ENCODE measurements at places on chromosomes 6 and 20.

- DNase-seq, result no peak
Measured at GRCh38 chr6:30006170-30007131, 54.6 kb upstream of the POLR1H start.

DNA sequence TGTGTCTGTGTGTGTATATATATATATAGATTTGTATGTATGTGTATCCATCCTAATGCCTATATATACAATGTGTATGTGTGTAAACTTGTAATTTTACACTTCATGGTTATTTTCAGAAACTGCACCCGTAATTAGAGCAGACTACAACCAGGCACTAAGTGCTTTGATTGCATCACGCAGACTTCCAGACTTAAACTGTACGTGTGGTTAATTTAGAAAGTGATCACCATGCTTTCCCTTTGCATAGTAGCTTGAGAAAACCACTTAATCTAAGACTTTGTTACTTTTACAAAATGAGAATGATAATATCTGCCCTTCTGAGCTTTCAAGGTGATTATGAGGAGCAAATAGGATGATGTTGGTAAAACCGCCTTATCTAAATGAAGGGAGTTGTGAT, 50.1 kb upstream of the E2F3 start:
- DNase-seq, result no peak

DNA sequence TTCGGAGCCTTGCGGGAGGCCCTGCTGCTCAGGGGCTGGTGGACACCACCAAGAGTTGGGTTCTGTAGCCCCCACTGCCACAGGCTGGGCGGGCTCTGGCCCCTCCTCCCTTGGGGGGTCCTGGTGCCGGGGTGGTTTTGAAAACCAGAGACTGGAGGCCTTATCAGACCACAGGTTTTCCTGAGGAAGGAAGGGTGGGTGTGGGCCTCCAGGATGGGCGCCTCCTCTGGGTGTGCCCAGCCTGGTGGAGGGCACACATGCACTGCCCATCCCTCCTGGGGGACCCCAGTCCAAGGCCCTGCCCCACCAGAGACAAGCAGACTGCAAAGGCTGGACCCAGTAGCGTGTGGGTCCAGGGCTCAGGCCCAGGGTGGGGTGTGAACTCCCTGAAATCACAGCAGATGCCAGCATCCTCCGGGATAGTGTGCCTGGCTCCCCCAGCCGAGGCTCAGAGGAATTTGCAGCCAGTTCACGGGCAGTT, 13.5 kb upstream of the ZBTB46 start:
- DNase-seq, result no peak

DNA sequence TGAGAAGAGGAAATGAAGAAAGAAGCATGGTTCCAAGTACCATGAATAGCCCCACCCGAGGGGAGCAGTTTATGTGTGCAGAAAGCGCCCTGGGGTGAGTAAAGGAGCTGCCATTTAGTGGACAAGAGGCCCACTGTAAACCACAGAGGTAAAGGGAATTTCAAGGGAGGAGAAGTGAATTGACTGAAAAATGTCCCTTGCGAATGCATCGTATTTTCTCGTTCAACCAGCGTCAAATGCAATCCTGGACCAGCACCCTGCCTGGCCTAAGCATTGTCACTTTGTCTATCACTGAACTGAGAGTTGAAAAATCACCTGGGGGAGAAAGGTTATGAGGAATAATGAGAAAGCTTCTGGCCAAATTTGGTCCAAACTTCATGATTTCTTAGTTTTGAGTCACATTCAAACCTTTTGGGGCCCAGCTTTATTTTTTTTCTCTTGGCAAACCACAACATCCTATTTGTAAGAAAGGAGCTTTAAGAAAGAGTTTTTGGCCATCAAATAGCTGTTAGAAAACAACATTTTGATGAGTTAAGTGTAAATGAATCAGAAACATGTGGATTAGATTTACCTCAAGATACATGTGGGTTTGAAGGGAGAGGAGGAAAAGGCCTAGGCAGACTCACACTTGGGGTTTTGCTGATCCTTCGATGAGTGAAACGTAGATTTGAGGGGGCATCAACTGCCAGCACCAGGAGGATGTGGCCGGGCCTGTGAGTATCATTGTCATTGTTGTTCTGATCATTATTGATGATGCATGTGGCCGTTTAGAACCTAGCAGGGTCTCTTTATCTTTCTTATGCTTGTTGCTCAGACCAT, 214.0 kb downstream of the CLIC5 start:
- no peak for DNase-seq

DNA sequence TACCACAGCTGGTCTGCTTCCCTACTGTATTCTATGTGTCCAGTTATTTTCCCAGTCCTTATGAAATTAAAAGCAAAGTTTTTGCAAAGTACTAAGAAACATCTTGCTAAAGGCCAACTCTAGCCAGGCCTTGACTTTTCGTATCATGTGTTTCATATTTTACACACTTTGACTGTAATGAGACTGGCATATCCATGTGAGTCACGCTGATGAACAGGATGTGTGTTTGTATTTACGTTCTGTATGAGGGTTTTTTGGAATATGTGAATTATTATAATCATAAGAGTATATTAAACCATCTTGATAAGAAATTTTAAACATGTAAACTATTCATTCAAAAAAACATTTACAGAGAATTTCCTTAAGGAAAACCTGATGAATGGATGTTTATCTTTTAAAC, 59.7 kb downstream of the EYA4 start:
- DNase-seq, result no peak

- no peak for DNase-seq
Measured at GRCh38 chr6:109389650-109390274, 7.5 kb upstream of the CD164 start.

DNA sequence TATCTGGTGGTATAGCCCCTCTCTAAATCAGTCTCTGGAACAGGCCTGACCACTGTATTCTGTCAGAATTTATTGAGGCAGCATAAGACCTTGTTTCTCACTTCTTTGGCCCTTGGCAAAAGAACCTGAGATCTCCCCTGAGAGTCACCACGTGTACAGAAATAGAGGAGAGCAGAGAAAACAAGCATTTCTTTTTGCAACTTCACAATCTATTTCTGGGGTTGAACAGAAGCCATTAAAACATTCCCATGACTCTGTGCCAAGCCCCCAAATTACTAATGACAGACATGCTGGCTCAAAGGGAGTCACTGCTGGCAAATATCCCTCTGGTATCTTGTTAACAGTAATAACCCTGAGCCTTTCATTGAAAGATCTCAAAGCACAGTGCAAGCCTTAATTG, 395.3 kb downstream of the MAFB start:
- no peak for DNase-seq

GRCh38 chr6:10315658-10316372, 99.1 kb downstream of the TFAP2A start:
- DNase-seq, result no peak

- no peak for DNase-seq
Measured at GRCh38 chr20:43972051-43972450, 57.4 kb downstream of the TOX2 start.

DNA sequence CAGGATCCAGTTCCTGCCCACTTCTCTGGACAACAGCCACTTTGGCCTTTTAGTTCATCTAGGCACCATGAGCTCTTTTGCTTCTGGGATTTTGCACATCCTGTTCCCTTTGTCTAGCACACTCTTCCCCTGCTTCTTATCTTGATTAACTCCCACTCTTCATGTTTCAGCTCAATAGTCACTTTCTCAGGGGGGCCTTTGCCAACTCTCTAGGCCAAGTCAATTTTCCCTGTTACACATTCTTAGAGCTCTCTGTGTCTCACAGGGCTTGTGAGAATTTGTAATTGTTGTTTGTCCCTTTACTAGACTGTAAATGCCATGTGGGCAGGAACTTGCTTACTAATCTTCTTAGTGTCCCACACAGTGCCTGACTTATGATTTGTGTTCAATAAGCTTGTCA, 58.1 kb upstream of the EPB41L1 start:
- DNase-seq, result no peak

DNA sequence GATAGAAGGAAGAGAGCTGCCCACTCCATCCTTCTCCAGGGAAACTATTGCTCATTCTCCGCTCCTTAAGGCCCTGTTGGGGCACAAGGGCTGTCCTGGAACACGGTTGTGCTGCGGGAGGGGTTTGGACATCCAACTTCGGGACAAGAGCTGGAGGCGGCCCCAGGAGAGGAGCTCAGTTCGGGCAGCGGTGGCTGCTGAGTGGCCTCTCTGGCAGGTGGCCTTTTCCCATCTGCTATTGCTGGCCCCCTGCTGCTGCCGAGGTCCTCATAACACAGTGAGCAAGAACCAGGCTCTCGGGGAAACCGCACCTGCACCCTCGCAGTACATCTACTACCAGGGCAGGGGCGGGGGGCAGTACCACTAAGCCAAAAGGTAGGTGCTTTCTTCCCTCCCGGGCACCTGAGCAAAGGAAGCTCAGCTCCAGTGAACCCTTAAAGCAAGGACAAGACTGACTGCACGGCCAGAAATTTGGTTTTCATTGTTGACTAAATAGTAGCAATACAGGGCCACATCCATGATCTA, 63.7 kb downstream of the PSMG4 start:
- DNase-seq, result no peak

GRCh38 chr20:37903317-37904007, 535 bp downstream of the VSTM2L start:
- no peak for DNase-seq

DNA sequence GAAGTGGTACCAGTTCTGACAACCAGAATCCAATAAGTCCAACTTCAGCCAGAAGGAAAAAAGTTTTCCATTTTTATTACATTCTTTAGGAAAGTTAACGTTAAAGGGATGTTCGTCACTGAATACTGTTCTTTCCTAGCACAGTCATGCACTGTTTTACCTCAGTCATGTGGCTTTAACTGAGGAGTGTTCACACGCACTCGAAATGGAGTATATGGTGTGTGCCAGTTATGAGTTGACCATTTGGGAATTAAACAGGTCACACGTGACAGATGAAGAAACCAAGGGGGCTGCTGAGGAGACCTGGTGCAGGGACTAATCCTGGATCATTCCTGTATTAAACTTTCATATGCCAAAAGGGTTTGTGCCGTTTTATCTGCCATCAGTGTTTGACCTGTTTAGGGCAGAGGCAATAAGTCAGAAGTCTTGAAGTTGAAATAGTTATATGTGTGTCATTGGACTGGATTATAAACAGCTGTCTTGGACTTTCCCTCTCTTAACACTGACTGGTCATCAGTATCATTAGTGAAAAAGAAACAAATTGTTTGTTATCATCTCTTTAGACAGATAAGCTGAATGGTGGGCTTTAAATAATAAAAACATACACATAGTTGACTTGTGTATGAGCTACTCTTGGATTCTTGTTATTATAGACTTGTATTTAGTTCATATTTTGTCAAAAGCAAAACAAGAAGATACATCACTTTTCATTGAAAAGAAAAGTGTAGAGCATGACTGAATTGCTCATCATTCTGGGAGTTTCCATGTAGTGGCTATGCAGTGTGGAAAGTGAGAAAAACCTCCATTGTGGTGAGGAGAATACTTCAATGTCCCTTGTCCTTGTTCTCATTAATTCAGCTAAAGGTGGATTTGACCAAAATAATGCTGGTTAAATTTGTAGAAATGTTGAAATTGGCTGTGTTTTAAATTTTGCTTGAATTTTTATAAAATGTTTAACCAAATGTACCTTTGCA, 123.5 kb upstream of the SAMD5 start:
- no peak for DNase-seq

DNA sequence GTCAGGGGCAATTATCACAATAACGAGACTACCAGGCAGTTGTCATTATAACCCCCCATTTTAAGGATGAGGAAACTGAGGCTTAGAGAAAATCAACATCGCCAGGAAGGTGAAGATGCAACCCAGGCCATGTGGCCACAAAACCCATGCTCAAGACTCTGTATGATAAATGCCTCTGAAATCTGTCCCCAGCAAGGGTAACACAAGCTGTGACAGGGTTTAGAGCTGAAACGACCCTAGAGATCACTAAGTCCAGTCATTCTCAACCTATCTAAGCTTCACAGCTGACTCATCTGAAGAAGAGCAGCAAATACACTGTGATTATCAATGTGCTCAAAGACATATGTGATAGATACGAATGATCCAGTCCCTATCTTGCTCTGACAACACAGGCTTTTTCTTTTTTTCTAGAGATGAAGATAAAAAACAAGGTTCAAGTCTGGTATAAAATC, 47.0 kb downstream of the ARHGAP18 start:
- no peak for DNase-seq

DNA sequence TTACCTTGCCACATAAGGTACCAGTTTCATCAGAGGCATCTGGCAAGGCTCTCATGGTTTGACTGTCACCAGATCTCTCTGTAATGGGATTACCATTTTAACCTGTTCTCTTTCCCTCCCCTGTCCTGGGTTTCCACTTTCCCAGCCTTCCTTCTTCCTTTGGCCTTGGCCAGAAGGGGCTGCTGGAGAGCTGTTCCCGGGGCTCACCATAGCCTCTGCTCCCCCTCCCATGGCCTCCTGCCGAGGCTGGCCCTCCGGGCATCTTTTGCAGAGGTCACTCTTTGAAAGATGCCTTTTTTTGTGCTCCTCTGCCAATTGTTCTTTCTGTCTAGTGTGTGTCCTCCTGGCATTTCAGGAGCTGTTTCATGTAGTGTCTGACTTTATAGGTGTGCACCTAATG, 100.7 kb upstream of the SCP2D1 start:
- DNase-seq, result no peak

- DNase-seq, result no peak
Measured at GRCh38 chr20:64053841-64054661, 4.6 kb upstream of the SOX18 start.

DNA sequence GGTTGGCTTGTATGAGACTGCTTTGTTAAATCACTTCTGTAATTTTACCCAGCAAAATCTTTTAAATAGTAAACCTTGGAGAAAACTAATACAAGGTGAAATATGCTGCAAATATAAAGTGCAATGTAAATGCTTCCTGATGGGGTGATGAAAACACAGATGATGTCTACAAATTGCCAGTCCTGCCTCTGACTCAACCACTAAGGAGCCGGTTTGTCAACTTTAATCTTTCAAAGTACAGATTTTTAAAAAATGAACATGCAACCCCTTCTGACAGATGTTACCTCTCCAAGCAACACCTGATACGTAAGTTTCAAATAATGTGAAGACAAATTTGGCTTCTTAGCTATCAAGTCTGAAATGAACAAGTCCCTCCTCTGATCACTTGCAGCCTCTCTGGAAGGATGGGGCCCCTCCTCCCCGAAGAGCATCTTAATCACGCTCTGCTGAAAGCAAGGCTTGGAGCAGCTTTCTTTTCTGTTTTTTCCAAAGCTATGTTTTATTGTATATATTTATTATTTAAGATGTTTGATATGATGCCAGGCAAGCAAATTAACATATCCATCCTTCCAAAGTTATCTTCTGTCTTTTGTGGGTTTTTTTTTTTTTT, 196.0 kb downstream of the MYLK4 start:
- DNase-seq, result no peak

- no peak for DNase-seq
Measured at GRCh38 chr6:137928286-137928685, 61.2 kb downstream of the TNFAIP3 start.

- peak; percentile 90 for DNase-seq
Measured at GRCh38 chr6:56749632-56750151, 107.0 kb upstream of the DST start.

DNA sequence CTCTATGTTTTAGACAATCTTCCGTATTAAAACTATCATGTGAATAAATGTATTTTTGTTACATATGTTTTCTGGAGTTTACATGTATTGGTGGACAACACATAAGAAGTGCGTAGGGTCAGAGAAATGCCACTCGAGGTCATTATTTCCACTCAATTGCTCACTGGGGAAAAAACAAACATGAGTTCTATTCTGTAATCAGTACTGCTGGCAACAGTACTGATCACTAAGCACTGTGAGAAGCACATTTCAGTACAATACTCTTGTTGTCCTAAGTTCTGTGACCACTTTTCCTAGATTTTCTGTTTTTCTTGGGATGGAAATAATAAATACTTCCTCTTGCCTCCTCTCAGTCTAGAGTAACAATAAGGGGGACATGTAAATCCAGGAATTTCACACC, 44.5 kb downstream of the UST start:
- no peak for DNase-seq

Data from Panc1 (cell line).